ENCODE measurements at places on chromosomes 1 and 21.
A peak's percentile ranks its signal among the peaks of the same experiment; 100 is the strongest.

- DNase-seq: peak; percentile 4
Observed at GRCh38 chr1:35369922-35370671, 101.6 kb downstream of the ZMYM4 start.

DNA sequence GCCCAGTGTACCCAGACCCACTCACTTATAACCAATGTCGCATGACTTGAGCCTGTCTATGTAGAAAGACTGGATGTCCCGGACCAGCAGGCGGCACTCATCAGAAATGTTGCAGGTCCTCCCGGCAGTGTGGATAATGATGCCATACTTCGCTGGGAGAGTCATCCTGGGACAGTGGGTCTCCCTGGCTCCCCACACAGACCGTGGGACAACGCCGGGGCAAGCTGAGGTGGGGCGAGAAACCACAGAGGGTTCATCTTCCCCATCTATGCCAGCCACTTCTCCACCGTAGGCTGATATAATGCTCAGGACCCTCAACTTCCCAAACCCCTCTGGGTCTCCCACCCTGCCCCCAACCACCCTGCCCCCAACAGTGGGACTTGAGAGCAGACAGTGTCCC is 8.3 kb downstream of the PGLYRP4 start:
- DNase-seq: no peak

- peak; percentile 48 for DNase-seq
Observed at GRCh38 chr21:18722193-18722592, 318.6 kb upstream of the TMPRSS15 start.

DNA sequence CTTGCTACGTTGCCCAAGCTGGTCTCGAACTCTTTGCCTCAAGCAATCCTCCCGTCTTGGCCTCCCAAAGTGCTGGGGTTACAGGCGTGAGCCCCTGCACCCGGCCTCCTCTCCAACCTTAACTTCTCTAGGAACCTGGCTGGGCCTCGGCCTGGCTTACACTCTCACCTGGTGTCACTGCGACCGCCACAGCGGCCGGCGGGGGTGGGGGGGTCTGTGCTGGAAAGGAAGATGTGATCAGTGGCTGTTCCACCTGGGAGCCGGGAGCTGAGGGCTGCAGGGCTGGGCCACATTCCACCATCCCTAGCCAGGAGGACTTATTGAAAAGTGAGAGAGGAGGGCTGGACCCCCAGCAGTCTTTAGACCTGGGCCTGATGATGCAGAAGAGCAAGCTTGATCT is 48.6 kb downstream of the HSPG2 start:
- no peak for DNase-seq

DNA sequence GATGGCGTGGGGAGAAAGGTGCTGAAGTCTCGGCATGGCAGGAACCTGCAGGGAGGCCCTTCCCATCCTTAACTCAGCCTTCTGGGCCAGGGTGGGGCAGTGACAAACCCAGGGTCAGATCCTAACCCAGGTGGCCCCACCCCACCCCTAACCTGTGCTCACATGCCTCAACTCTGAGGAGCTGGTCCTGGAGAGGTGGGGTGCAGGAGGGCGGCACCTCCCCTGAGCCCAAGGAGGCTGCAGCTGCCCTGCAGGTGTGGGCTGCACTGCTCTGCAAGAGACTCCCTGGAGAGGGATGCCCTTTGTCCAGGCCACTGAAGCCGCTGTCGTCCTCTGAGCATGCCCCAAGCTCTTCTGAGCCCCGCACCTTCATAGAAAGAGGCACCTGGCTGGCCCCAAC is 15.2 kb upstream of the ADAMTSL4 start:
- DNase-seq: no peak

DNA sequence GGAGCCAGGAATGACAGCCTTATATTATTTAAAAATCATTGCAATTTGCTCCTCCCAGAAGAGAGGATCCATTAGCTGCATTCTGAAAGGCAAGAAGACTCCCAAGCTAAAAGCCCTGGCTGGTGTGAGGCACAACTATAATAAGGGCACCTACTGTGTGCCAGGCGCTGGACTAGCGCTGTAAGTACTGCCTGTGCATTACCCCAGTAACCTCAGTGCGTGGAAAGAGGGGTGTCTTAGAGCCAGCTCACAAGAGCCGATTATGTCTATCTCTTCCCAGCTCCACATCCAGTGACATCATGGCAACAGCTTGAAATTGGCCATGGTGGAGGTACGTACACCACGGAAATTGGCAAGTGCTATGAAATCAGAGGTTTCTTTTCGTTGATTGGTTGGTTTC is 141.7 kb upstream of the IRF2BP2 start:
- no peak for DNase-seq

DNA sequence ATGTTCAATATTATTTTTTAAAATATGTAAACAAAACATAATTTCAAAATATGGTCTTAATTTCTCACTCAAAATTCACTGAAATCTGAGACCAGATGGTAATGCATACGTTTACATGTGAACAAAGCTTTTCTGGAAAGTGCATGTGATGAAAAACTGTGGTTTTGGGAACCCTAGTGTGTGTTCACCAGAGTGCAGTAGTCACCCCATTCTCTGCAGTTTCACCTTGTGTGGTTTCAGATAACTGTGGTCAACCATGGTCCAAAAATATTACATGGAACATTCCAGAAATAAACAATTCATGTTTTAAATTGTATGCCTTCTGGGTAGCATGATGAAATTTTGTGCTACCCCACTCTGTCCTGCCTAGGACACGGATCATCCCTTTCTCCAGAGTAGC is 2021.9 kb downstream of the MRPL39 start:
- no peak for DNase-seq

GRCh38 chr1:943545-944340 is 15.3 kb downstream of the NOC2L start:
- no peak for DNase-seq

GRCh38 chr1:98420376-98421084 is 241.0 kb upstream of the SNX7 start:
- no peak for DNase-seq

- no peak for DNase-seq
Observed at GRCh38 chr1:192201303-192201702, 43.0 kb downstream of the RGS18 start.

DNA sequence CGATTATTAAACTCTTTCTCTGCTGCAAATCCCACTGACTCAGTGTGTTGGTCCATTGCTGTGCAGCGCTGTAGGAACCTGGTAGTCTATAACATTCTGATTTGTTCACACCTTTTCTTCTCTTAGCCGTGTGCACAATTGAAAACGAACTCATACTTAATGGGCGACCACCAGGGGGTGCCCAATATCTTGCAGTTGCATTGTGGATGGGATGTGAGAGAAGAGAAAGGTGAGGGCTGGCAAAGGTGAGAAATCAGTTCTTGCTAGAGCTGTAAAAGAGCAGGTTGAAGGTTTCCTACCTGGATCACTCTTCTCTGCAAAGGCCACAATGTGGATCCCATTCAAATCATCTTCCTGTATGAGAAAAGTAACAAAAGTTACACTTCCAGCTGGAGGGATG is 51.0 kb downstream of the CASQ2 start:
- DNase-seq: peak; percentile 68

DNA sequence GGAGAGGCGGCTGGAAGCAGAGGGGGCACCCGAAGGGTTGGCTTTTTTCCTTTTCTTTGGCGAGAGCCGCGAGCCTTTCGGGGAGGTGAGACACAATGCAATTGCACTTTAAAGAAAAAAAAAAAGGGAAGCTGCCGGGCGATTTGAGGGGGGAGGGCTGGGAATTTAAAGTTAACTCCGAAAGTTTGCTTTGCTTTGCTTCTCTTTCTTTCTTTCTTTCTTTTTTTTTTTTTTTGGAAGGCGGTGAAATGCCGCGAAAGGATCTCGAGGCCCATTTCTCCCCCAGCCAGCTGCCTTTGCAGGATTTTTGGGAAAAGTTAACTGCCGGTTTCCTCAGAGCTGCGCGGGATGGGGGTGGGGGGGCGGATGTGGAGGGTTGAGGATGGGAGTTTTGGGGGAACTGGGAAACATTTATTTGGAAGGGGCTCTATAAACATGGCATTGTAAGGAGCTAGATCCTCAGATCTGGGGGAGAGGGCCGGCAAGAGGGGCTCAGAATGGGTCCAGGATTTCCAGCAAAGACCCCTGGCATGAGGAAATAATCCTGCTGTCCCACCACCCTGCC is 997 bp downstream of the ZNF362 start:
- peak; percentile 51 for DNase-seq

DNA sequence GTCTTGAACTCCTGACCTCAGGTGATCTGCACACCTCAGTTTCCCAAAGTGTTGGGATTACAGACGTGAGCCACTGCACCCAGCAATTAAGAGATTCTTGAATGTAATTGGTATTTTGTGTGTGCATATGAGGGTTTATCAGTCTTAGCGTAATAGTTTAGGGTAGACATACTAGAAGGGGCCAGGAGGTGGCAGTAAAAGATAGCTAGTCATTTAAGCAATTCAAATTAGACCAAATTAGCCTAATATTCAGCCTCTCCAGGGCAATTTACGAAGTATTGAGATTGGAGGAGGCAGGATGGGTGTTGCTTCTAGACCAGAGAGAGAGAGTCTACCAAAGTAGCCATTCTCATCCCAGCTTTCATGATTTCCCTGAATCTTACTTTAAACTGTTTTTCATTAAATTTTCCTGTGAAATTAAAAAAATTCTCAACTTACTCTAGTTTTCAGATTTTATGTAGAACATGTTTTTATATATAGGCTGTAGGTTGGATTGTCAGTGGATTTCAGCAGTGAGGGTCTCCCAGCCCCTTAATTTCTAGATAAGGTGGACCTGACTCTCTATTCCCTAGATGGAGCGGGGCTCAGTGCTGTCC is 119.7 kb downstream of the HHAT start:
- peak; percentile 71 for DNase-seq

- peak; percentile 52 for DNase-seq
Observed at GRCh38 chr1:5970610-5971273, 21.5 kb downstream of the NPHP4 start.

- DNase-seq: no peak
Observed at GRCh38 chr1:10685196-10685807, 111.1 kb downstream of the CASZ1 start.

Measured in NCI-H69 (cell line).